ENCODE measurements at places on chromosomes 5 and 9.

DNA sequence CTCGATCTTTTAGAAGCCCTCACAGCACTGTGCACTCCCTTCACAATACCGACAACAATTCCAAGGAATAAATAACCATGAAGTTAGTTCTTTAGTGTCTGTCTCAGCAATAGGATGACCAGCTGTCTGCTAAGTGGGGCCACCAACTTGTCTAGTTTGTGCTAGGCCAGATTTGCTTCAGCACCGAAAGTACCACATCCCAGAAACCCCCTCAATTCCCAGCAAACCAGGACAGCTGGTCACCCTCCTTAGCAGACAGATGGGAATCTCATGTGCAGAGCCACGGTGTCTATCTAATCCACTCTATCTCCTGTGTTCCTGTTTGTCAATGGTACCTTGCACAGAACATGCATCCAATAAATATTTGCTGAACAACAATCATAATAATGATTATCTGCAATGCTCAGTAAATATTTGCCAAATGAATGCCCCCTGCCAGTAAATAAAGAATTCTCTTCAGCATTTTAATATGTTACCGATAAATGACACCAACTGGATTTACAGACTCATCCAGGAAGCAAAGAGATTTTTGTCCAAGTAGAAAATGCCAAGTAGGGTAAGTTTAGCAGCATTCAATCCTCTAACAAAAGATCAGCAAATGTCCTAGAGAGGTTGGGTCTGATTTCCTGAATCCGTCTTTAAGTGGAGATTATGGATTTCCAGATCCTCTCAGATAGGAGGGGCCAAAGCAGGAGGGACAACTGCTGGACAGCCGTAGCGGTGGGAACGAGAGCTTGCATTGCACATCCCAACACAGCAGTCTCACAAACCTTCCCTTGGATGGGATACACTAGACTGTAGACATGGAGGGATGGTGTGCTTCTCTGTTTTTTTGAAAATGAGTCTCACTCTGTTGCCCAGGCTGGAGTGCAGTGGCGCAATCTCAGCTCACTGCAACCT lies 51.9 kb upstream of the ANKRD33B start:
- no peak for DNase-seq

GRCh38 chr5:39531306-39531705 lies 106.5 kb upstream of the DAB2 start:
- DNase-seq, result no peak

DNA sequence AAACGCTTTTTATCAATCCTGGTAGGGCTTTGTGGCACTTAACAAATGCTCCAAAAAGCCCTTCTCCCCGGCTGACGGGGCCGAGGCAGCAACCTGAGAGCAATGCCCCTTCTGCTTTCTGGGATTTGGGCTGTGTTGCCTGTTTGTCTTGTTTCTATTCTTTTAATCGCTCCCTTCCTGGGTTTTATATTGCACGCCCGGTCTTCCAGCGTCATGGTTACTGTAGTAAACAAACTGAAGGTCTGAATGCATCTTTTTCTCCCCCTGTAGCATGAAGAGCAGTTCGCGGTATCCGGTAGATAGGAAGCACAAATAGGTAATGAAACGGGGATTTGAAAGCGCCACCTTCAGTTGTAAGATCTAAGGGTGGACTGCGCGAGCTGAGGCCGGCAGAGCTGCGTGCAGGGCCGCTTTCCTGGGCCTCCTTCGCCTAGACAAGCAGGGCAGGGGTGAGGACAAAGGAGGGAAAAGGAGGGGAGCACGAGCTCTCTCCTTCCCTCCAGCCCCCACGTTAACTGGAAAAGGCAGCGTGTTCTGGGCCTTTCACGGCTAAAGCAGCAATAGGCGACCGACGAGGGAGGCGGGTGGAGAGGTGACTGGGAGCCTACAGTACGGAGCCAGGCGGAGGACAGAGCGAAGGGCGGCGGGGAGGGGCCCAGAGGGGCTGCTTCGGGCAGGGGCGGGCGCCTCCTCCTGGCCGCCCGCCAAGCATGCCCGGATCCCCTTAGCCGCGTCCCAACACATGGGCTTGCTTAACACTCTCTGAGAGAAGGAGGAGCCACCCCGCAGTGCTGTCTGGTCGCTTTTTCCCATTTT lies 49.3 kb upstream of the ZNF366 start:
- DNase-seq, result peak; percentile 65

DNA sequence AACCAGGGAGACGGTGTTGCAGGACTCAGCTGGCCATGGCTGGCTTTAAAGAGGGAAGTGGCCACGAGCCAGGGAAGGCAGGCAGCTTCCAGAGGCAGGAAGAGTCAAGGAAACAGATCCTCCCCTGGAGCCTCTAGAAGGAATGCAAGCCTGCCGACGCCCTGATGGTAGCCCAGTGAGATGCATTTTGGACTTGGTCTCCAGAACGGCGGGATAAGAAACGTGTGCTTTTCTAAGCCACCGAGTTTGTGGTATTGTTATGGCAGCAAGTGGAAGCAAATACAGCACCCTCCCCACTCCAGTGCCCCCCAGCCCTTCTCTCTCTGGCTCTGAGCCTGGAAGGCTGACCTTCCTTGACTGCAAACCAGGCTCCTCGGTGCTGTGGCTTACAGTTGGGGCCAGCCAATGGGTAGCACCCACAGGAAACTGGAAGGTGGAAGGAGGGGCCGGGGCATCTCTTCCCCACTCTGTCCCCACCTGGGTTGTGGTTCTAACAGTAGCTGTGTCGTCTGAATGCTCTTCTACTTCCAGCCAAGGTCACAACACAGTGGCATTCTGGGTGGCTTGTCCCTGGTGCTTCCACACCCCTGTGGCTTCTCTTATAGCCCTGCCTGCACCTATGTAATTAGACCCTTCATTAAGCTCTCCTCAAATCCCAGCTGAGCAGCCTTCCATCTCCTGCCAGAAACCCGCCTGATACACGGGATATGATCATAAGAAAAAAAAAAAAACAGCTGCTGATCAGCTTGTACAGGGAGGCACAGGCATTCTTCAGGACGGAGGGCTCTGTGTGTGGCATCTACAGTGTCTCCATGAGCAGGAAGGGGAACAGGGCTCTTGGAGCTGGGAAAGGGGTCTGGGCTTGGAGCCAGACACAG lies 29.9 kb upstream of the UNC5A start:
- no peak for DNase-seq

DNA sequence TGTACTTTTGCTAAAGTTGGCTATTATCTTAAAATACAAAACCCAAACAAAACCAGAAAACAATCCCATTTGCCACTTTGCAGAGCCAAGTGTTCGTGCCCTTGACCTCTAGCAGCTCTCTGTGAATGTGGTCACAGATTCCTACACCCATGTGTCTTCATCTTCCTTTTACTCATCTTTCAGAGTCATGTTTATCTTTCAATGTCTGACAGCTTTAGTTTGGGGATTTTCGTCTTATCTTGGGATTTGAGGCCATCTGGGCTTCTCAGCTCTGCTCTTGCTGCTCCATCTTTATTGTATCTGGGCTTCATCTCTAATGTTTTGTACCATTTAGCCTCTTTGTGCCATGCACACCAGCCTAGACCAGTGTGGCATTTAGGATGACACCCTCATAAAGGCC lies 81.0 kb downstream of the DAPK1 start:
- peak; percentile 34 for DNase-seq

- peak; percentile 24 for DNase-seq
Observed at GRCh38 chr5:169826618-169827017, 153.7 kb downstream of the INSYN2B start.
